Activated naive CD4-positive, alpha-beta T cell treated with anti-CD3 and anti-CD28 coated beads, Interleukin-2, amount 50 U/mL, for 72 hours (primary cell): ENCODE measurements at places on chromosomes 2 and 18. TPM values are rescaled to one million over a fixed set of nuclear protein-coding genes. Genes with fewer than 3 reads are reported as not detected.

IL1RN gene
- 2.1 TPM for total RNA-seq

DNA sequence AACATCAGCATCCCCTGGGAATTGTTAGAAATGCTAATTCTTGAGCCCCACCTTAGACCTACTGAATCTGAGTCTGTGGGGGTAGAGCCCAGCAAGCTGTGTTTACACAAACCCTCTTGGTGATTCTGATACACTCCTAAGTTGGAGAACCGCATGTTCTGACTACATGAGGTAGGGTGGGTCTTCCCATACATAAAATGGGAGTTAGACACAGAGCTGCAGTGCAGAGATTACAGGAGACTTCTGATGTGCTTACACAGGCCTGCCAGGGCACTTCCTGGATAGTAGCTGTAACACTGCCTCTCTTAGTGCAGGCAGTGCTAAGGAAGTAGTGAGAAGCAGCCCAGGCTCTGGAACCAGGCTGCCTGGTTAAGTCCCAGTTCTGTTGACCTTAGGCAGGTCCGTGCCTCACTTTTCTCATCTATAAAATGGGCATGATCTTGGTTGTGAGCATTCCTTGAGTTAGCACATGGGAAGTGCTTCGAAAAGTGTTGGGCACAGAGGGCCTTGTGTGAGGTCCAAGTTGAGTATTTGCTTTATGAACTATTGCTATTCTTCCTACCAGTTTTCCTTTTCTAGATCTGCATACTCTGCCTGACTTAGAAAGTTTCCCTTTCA, 67.3 kb downstream of the GLI2 start:
- no peak for DNase-seq

DNA sequence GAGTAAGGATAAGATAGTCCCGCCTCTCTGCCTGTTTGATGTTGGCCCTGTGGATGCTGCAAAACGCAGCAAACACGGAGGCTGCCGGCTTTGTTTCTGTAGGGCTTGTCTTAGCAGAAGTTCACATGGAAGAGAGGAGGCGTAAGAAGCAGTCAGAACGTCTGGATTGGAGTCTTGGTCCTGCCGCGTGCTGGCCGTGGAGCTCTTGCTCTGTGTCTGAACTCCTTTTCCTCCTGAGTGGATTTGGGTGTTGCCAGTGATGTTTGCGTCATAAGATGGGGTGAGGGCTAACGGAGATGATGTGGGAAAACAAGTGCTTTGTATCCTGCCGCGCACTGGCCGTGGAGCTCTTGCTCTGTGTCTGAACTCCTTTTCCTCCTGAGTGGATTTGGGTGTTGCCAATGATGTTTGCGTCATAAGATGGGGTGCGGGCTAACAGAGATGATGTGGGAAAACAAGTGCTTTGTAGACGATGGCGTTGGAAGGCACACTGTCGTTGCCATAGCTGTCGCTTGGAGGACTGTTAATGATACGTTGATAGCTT, 240.9 kb downstream of the AGAP1 start:
- no peak for DNase-seq

BCL2L11 gene
- total RNA-seq: 40.2 TPM

DNA sequence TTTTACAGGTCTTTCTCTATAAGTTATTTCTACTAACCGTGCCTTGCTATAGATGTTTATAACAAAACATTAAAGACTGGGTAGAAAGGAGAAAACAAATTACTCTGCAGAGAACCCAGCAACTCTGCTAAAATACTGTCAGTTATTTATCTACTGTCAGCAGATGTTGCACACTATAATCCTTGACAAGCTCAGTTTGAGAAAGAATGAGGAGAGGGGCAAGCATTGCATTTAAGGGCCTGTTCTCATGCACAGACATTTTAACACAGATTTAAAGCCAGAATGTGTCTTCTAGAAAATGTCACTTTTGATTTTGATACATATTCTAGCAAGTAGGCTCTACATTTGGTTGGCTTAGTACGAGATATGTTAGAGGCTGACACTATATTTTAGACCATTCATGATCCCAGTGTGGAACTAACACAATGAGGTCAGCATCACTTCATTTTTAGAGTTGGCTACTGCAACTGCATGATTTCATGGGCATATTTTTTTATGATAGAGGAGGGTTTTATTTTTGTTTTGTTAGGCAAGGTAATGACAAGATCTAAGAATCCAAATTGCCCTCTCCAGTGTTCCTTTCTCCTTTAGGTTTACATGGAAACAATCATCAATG, 516.4 kb downstream of the ZEB2 start:
- no peak for DNase-seq

DNA sequence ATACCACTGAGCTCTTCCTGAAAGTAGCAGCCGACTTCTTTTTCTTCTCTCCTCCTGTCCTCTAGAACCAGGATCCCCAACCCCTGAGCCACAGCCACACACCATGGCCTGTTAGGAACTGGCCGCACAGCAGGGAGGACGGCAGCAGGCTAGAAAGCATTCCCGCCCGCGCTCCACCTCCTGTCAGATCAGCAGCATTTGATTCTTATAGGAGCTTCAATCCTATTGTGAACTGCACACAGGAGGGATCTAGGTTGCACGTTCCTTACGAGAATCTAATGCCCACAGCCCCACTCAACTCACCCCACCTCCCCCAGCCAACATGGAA, 179.1 kb upstream of the SH3BP4 start:
- no peak for DNase-seq

SDC1 gene
- total RNA-seq: 0.11 TPM

GRCh38 chr2:71716697-71717624, 263.6 kb downstream of the DYSF start:
- DNase-seq: no peak

- DNase-seq: no peak
Measured at GRCh38 chr2:118842661-118843482, 4.6 kb downstream of the EN1 start.
